CD8-positive, alpha-beta memory T cell (primary cell): ENCODE measurements at places on chromosomes 11 and 22.

DNA sequence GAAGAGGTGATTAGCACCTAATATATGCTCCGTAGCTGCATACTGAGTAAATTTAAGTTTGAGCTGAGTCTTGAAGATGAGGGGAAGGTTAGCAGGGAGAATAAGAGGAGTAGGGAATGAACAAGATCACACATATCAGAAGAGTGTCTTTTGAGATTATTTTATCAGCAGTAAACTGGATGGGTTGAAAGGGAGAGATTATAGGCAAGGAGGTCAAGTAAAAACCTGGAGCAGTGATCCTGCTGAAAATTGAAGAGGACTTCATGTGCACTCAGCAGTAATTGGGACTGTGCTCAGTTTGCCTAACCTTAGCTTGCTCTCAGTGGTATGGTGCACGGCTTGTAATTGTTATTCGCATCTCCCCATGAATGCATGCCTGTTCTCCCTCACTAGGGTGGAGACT is 79.5 kb upstream of the PICALM start:
- DNase-seq, result no peak

DNA sequence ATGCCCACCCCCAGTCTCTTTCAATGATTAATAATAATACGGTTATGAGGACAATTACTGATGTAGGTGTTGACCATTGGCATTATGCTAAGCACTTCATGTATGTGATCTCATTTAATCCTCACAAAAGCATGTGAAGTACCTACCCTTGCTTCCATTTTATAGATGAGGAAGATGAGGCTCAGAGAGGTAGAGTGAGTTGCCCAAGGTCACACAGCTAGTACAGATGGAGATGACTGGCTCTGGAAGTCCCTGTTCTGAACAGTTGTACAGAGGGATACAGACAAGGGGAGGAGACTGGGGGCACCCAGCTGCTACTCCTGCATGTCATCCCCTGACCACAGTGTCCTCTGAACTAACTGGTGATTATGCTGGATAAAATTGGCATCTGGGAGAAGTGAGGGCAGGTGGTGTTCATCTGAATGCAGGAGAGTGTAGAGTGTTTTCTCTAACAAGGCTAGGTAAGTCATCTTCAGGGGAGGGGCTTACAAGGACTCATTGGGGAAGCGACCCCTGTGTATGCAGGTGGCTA is 43.2 kb downstream of the KIAA1671 start:
- DNase-seq, result no peak

DNA sequence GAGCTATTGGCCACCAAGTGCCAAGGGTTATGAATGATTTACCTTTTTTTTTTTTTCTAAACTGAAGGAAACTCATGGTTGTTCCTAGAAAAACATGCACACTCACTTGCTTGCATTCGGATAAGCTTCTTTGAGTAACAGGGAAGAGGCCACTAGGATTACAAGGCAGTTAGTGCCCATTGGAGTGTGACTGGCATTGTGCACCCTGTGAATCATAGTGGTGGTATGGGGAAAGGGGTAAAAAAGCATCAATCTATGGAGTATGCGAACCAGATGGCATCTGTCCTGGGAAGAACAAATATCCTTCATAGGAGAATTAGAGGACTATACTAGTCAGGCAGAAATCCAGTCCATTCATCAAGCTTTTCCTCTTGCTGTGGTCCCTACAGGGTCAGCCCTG is 24.2 kb downstream of the CD44 start:
- no peak for DNase-seq

DNA sequence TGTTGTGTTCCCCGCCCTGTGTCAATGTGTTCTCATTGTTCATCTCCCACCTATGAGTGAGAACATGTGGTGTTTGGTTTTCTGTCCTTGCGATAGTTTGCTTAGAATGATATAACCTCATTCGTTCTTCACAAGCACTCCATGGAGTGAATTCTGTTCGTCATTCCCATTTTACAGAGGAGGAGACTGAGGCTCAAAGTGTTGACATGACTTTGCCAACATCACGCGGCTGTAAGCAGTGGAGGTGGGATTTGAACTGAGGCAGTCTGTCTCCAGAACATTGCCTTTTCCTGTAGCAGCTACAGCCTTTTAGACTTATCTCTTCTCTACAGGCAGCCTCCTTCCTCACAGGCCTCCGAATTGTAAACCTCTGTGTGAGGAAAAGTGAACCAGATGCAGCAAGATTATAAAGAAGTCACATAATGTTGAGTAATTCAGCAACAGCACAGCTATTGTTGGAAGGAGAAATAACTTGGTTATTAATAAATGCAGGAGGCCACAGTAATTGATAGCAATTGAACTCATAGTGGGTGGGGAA is 74.6 kb downstream of the MYO18B start:
- DNase-seq, result no peak

GRCh38 chr11:100791860-100792259 is 104.8 kb downstream of the ARHGAP42 start:
- no peak for DNase-seq

GRCh38 chr11:66220566-66220935 is 47.9 kb upstream of the RAB1B start:
- DNase-seq, result no peak

DNA sequence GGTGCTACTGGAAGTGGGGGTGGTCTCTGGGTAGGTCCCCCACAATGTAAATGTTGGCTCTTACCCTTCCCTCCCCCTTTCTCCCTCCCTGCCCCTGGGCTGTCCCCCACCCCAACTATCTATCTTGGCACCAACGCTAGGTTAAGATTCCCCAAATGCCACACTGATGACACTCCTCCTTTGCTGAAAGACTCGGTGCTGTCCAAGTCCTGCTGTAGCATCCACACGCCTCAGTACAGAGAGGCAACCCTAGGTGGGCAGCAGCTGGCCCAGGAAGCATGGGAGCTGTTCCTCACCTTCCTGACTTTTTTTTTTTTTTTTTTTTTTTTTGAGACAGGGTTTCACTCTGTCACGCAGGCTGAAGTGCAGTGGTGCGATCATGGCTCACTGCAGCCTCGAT is 3.4 kb upstream of the KCTD17 start:
- no peak for DNase-seq

DNA sequence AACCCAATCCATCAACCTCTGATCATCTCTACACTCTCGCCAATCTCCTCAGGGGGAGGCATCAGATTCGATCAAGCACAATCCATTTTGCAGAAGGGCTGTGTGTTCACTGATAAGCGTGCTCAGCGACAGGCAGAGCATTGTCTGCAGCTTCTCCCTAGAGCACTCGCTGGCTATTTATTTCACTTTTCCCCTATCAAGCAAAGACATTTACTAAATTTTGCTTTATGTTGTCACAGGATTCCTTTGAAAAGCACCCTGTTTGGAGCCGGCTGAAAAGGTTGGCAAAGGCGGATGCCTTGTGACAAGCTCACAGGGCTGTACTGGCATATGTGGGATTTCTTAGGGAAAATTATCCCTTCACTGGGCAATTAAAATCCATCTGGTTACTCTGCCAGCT is 1381.5 kb upstream of the TENM4 start:
- no peak for DNase-seq

- peak; percentile 45 for DNase-seq
Observed at GRCh38 chr11:47408598-47409439, 429 bp downstream of the SLC39A13 start.

DNA sequence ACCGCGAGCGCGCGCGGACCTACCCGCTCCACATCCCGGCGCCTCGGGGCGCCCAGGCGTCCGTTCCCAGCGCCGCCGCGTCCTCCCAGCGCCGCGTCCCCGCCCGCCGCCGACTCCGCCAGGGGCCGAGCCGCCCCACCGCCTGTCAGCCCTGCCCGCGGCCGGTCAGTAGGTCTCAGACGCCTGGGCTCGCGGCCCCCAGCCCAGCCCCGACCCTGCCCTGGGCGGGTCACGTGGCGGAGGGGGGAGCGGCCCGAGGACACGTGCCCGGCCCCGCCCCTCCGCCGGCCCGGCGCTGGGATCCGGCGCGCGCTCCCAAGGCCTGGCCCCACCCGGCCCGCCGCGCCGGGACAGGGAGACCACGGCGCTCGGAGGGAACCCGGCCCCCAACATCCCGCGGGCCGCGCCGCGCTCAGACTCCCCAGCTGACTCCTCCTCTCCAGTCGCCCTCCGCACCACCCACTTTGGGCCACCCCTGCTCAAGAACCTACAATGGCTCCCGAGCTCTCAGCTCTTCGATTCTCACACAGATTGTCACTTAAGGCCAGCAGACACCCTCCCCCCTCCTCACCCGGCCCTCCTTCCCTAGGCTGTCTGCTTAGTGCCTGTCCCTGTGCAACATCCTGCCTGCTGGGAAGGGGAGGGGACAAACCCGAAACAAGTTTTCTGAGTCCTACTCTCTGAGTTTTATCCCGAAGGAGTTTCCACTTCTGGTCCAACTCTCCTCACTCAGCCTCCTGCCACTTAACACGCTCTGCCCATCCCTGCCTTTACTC is at the start of gene RAB3IL1:
TSS of gene RAB3IL1 (minus strand) at position 233 of the 776 bp plus-strand sequence. CDS start at position 34, 199 bp downstream.
- DNase-seq, result no peak

DNA sequence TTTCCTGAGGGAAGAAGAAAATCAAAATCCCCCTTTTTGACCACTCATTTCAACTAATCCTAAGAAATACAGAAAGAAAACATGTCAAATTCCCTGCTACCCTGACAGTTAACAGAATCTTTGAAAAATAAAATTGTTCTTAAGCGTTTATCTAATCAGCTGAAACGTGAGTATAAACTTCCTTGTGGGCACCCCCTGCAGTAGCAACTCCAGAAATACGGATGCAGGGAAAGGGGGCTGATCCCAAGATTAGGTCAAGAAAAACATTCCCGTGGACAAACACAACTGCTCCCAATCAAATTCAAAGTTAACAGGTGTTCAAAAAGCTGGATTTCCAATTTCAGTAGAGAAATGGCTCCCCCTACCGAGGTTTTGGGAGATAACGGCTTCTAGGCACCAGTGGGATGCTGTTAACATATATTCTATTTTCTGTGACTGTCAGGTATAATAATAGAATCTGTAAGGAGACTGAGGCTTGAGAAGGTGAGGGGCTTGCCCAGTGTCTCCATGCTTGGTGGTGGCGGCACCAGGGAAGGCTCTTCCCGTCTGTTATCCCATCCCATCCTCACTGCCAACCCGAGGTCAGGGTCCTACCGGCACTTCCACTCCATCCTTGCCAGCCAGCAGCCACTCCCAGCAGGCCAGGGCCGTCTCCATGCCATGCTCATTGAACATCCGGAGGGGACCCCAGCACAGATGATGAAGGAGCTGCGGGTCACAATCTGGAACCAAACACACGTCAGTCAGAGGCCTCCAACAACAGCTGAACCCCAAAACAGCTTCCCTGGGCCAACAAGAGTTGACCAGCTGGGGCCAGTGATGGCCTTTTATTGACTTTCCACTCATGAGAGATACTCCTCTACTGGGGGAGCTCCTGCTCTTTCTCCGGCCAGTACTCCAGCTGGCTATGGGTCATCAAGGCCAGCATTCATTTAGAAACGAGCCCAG is 32.0 kb upstream of the SERPIND1 start:
- peak; percentile 31 for DNase-seq

GRCh38 chr22:23457380-23457985 is 122.6 kb downstream of the IGLL1 start:
- no peak for DNase-seq
